ENCODE measurements at places on chromosomes 16 and 17.

- DNase-seq: no peak
These were observed 148.5 kb upstream of the WSCD1 start for GRCh38 chr17:5921512-5922282.

DNA sequence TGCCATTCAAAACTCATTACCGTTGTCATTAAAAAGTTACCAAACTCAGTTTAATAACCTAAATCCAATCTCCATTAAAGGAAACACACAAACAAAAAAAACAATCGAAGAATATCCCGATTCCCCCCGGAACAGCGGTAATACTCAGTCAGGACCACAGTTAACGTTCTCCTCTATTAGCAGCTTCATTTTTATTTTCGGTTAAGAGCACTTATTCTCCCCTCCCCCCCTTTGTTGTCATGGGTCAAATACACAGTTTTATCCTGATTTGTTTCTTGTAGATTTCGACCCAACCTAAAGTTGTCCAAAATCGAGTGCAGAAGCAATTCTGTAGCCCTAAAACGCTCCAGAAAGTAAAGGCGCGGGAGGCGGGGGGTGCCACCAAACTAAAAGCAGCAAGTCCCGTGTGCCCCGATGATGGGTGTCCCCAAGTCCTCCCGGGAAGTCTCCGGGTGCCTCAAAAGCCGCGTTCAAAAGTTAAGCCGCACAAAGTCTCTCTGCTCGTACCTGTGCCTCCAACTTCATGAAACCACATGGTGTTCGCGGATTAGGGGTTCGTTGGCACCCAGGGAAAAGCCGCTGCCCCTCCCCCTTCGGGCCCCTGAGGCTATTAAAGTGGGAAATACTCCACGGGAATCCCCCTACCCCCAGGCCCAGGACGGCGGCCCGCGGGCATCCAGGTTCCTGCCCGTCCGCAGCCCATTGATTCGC is 996 bp downstream of the SUMO2 start:
- DNase-seq: peak; percentile 17

DNA sequence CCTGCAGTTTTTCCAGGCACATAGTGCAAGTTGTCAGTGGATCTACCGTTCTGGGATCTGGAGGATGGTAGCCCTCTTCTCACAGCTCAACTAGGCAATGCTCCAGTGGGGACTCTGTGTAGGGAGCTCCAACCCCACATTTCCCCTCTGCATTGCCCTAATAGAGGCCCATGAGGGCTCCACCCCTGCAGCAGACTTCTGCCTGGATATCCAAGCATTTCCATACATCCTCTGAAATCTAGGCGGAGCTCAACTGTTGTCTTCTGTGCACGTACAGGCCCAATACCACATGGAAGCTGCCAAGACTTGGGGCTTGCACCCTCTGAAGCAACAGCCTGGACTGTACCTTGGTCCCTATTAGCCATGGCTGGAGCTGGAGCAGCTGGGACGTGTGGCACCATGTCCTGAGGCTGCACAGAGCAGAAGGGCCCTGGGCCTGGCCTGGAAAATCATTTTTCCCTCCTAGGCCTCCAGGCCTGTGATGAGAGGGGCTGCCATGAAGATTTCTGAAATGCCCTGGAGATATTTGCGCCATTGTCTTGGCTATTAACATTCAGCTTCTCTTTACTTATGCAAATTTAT is 10.9 kb upstream of the MILR1 start:
- no peak for DNase-seq

DNA sequence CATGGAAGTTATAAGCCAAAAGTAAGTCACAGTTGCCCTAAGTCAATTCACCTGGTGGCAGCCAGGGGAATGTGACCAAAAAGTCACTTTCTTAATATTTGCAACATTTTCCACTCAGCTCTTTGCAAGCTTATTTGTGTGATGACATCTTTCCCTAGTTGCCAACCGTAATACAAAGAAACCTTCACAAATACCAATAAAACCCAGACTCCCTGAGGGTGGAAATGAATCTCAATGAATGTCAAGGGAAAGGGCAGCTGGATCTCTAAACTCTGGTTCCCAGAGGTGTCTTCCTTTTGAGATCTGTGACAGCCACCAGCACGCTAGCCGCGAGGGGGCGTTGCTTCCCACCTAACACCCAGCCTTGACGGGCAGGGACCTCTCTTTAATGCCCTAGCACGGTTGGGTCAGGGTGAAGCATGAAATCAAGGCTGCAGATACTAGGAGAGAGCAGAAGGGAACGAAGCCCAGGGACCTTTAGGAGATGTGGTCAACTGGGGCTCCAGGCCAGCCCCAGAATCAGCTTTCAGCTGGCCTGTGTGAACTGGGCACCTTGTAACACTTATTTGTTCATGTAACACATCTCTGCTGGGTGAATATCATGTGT is 82.2 kb downstream of the CMC2 start:
- peak; percentile 26 for DNase-seq

DNA sequence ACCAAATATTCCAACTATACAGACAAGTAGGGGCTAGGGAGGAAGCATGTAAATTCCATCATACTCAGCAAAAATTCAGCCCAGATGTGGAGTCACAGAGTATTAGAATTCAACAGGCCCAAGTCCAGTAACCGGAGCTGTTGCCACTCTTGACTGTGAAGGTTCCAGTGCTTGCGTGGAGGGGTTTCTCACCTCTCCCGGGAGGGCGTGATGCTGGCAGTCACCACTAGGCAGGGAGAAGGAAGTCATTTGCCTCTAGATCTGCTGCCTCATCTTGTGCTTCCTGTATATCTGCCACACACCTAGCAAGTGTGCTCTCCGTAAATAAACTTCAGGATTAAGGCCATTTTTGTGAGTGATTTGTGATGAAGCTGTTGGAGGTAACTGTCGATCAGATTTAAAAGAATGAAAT is 1.0 kb upstream of the CKLF start:
- DNase-seq: no peak

GRCh38 chr16:68299571-68300453 is 10.9 kb downstream of the SLC7A6OS start:
- no peak for DNase-seq

GRCh38 chr17:28725660-28726225 is 290 bp downstream of the TLCD1 start:
- no peak for DNase-seq

GRCh38 chr16:19172098-19172780 is 4.2 kb downstream of the SYT17 start:
- DNase-seq: no peak

DNA sequence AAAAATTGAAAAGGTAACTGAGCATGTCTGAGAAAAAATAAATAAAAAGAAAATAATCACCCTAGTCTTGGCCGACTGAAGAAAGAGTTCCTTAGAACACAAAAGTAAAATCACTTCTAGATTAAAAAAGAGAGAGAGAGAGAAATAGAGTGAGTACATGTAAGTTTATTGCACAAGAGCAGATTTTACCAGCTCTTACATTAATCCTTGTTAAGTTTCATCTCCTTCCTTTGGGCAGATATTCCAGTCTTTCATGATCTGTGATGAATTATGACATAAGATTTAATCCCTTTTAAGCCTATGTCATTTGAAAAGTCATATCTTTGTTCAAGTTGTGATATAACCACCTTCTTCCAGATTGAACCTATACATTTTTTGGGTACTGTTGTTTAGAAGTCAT is 54.8 kb downstream of the NFAT5 start:
- DNase-seq: no peak

- no peak for DNase-seq
These were observed 15.1 kb upstream of the CDK5R1 start for GRCh38 chr17:32471652-32472051.

- no peak for DNase-seq
These were observed 8.5 kb downstream of the OSBPL7 start for GRCh38 chr17:47813077-47813476.

DNA sequence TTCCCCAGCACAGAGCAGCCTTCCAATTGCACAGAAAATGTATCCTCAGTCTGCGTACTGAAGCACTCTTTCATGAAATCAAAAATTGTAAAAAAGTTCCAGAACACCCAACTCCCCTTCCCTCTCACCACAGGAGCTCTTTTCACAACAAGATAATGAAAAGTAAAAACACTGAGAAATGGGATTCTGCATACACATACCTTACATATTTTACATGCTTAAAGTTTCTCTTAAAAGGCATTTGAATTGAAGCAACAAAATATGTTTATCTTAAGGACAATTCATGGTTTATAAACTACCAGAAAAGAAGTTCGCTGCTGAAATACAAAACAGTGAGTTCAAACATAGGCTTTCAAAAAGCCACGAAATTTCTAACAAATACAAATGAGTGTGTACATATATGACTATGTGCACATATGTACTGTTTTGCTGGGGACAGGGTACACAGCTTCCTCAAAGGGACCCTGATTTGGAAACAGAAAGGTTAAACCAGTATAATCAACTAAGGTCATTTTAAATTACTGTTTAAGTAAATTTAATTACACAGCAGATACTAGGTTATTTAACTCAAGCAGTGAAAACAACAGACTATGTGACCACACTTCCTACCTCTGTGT is 33.8 kb downstream of the COG1 start:
- DNase-seq: no peak

DNA sequence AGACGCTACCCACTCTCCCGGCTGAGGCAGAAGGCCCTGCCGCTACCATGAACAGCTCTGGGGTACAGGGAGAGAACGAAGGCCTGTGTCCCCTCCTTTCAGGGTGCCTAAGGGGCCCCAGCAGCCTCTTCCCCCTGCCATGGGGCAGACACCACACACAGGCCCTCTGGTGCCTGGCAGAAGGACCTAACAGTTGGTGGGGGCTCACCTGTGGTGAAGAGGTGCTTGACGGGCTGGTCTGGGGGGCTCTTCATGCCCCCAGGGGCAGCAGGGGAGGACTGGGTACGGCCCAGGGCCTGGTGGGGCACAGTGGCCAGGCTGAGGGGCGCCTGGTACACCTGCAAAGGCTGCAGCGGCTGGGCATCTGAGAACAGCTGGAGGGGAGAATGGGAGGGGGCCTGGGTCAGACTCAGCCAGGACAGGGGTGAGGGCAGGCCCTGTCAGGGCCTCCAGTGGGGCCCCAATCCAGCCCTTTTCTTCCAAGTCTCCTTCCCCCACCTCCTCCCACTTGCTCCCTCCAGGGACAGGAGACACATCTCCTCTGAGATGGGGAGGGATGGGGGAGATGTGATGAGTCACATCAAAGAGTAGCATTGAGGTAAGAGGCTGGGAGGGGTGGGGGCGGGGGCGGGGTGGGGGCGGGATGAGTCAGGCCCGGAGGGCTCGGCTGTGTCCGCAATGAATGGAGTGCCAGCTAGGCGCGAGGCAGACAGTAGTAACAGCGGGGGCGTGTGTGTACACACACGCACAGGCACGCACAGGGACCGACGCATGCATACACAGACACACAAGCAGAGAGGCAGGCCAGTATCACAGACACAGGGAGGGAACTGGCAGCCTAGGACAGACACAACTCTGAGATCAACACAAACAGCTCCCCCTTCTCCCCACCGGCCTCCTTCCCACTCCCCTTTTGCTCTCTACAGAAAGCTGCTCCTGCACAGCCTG is 16.1 kb downstream of the G6PC3 start:
- no peak for DNase-seq

DNA sequence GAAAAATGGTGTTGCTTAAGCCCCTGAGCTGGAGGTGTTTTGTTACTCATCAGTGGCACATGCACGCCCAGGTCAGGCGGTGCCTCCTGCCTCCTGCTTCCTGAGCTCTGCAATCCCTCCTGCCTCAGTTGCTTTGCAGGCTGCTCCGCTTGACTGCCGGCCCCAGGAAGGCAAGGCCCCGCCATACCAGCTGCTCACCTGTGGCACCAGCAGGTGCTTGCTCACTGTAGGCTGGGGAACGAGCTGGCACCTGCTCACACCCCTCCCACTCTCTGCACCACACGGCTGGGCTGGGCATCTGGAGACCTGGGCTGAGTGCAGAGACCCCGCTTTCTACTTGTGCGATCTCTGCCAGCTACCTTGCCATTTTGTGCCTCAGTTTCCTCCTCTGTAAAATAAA is 200.2 kb downstream of the RBFOX3 start:
- no peak for DNase-seq

GRCh38 chr17:2802574-2802973 is 6.3 kb downstream of the RAP1GAP2 start:
- no peak for DNase-seq

DNA sequence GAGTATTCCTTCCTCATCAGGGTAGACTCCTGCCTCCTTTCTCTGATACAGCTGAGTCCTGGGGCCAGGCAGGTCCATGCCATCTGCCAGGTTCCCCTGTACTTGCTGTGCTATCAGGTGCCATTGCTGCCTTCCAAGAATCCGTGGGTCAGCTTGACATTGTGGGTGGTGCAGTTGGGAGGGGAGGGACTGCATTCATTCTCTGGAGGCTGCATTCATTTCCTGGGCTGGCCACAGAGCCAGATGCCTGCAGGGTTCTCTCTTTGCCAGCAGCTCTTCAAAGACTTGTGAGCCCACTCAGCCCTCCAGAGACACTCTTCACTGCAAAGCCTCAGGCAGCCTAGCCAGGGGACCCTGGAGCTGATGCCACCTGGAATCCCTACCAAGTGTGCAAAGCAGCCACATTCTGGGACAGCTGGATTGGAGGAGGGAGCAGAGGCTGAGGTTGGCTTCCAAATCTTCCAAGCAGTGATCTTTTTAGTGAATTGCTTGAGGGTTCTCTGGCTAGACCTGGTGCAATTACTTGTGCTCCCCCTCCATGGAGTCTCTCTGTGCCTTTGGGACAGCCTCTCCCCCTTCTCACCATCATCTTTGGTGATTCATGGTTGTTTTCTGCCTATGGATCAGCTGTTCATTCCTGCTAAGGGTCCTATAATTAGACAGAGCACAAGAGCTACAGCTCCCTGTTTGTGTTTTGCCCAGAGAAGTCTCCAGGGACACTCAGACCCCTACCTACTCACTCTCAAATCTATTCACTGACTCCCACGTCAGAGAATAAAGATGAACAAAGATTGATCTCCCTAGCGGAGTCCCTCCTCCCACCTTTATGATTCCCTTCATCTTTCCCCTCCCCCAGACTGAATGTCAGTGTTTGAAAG is 20.9 kb downstream of the ANKFN1 start:
- DNase-seq: no peak

- DNase-seq: no peak
These were observed 1.7 kb upstream of the CES5A start for GRCh38 chr16:55876854-55877253.

DNA sequence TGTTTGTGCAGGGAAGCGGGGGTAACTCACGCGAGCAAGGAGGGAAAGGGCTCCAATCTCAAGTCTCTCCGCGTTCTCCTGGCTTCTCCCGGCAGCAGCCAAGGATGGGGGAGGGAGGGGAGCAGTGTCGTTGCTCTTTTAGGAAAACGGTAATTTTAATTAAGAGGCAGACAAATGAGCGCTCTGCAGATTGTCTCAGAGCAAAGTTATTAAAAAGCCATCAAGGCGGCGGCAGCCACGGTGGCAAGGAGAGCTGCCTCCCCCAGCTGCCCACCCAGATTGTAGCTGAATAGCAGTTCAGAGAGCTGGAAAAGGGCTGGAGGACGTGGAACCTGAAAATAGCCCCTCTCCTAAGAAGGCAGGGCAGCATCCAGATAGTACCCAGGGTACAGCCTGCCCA is 11.6 kb downstream of the SRCIN1 start:
- DNase-seq: no peak

GRCh38 chr17:4891411-4892410 is 7.6 kb upstream of the C17orf107 start:
- DNase-seq: no peak

DNA sequence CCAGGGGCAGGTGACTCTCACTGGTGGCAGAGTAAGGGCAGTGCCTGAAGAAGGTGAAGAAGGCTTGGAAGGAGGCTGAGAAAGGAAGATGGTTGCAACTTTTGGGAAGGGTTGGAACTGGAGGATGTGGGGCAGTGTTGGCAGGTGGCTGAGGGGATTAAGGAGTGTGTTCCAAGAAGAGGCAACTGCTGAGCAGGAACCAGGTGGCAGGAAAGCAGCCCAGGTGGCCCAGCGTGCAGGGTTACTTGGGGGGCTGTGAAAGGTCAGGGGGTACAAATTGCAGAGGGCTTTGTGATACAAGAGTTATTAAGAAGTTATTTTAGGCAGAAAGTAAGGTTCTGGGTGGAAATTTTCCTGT is 28.6 kb downstream of the WSCD1 start:
- DNase-seq: no peak
